ENCODE measurements at places on chromosomes 2 and 18.

DNA sequence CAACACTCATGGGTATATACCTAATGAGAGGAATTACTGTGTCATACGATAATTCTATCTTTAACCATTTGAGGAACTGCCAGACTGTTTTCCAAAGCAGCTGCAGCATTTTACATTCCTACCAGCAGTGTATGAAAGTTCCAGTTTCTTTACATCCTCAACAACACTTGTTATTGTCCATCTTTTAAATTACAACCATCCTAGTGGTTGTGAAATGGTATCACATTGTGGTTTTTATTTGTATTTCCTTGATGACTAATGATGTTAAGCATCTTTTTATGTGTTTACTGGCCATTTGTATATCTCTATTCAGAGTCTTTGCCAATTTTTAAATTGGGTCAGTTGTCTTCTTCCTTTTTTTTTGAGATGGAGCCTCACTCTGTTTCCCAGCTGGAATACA is 4.0 kb upstream of the CKAP2L start:
- DNase-seq, result no peak

- no peak for DNase-seq
These were observed 5.3 kb upstream of the REG1A start for GRCh38 chr2:79114797-79115494.

DNA sequence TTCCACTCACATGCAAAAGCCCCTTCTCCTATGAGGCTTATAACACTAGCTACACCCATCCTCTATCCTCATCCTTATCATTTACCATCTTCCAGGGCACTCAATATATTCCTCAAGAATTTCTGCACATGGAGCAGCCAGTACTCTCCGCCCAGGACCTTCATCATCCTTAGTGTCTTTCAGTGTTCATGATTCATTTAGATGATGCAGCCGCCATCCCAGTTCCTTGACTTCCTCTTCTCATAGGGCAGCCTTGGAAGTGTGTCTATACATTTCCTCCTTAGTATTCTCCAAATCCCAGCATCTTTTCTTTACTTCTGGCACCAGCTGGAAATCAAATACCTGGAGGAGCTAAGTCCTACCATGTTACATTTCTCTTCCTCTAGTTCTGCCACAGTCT is 3.0 kb upstream of the ITSN2 start:
- DNase-seq, result no peak

GRCh38 chr18:57585421-57585820 is 1.1 kb downstream of the FECH start:
- DNase-seq, result no peak

DNA sequence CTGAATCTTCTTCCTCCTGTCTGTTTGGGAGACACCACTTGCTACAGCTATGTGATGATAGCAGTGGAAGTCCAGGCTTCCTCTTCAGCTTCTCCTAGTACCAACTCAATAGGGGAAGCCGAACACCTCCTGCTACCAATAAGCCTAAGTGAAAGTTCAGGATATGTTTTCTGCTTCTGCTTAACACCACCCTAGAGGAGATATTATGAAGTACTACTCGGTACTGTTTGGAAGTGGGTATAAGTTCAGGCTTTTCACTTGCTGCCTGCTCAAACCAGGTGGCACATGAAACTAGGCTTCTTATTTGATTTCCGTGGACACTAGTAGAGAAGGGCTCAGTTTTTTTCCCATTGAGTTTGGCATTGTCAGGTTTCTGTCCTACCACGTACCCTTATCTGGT is 99.8 kb downstream of the PTPN4 start:
- no peak for DNase-seq

DNA sequence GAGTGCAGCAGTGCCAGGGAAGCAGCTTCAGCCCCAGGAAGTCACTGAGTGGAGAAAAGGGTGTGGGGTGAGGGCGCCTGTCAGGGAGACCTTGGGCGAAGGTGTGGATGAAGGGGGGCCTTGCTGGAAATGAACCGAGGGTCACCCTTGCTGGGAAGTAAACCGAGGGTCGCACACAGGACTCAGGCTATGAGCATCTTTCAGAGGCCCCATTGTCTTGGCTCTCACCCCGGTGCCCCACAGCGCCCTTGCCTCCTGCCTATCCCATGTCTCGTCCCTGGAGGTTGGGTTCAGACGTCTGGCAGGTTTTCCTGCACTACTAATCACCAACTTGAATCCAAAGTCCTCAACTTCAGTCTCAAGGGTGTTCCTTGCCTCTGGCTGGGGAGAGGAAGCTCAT is 122.8 kb upstream of the PXDN start:
- no peak for DNase-seq

DNA sequence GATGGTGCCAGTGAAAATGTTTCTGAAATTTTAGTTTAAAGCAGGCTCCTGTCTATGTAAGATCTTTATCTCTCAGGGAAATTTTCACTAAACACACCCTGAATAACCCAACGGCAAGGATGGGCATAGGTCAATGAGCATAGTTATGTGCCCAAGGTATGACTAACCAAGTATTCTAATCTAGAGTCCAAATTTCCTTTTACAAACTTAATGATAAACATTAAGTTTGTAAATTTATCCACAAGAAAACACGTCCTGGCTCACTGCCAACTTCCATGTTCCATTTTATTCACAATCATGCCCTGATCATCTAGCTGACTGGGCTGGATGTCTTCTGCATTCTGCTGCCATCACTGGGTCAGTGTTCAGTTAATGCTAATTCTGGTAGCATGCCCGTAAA is 151.2 kb downstream of the SRBD1 start:
- DNase-seq, result no peak

GRCh38 chr2:115327061-115327460 is 884.6 kb downstream of the DPP10 start:
- DNase-seq, result no peak

- DNase-seq, result no peak
These were observed 2.1 kb upstream of the ZBTB14 start for GRCh38 chr18:5297597-5297996.

DNA sequence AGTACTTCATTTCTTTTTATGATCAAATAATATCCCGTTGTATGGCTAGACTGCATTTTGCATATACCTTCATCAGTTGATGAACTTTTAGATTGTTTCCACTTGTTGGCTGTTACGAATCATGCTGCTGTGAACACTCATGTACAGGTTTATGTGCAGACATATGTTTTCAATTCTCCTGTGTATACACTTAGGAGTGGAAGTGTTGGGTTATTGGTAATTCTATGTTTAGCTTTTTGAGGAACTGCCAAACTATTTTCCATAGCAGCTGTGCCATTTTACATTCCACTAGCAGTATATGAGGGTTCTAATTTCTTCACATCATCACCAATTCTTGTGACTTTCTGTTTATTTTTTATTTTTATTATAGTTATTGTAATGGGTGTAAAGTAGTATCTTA is 32.1 kb upstream of the LCLAT1 start:
- DNase-seq, result no peak

GRCh38 chr2:201978986-201979385 is 54.7 kb upstream of the FZD7 start:
- no peak for DNase-seq

GRCh38 chr2:241228081-241228859 is 39.8 kb downstream of the ANO7 start:
- DNase-seq, result no peak

- no peak for DNase-seq
These were observed 89.5 kb upstream of the ODC1 start for GRCh38 chr2:10537522-10538199.

- no peak for DNase-seq
These were observed 192.4 kb upstream of the ERBB4 start for GRCh38 chr2:212730994-212731393.

DNA sequence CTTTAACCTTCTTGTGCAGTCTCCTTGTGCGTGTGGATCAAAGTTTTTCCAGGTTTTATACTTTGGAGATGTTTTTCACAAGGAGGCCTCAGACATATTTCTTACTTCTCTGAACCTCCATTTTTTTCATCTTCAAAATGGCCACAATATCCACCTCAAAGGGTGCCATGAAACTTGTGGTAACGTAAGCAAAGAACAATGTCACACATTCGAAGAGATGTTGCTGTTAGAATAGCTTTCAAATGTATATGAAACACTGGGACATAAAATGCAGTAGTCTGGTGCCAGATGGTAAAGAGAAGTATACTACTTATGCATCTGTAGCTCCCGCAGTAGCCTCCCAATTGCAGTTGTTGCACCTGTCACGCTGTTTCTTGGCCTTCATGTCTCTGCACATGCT is 2.6 kb upstream of the KRCC1 start:
- DNase-seq, result no peak

GRCh38 chr2:144248350-144249034 is 271.4 kb downstream of the ZEB2 start:
- DNase-seq, result no peak

DNA sequence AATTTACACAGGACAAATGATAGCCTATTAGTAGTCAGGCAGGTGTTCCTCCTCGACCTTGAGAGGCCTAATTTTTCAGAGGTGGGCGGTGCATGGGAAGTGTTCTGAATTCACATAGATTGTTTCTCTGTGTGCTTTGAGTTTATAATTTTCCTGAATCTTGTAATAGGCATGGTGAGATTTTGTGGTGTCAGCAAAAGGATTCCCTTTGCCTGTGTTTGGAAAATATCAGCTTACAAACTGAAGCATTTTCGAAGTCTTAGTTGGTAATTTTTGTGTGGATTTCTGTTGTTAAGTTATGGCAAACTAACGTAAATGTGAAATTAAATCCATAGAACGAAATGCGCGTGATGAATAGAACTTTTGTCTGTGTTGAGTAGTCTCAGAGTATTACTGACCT is 194.0 kb upstream of the RBMS1 start:
- DNase-seq, result no peak

- DNase-seq, result no peak
These were observed 89.2 kb downstream of the DOCK10 start for GRCh38 chr2:224952936-224953657.

DNA sequence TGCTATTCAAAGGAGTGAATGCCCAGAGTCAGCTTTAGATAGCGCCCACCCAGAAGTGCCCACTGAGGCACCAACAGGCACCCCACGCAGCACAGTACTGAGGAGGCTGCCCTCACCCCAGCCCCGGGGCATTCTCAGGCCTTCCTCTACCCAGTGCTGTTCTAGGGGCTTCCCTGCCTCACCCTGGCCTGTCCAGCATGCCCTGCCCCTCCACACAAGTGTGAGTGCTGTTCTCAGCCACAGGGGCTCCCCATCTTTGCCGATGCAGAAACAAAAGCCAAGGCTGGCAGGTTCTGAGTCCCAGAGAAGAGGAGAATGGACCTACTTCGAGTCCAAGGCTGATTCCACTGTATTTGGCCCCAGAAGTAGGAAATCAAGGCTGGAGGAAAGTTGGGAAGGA is 15.8 kb downstream of the BIN1 start:
- DNase-seq, result no peak

DNA sequence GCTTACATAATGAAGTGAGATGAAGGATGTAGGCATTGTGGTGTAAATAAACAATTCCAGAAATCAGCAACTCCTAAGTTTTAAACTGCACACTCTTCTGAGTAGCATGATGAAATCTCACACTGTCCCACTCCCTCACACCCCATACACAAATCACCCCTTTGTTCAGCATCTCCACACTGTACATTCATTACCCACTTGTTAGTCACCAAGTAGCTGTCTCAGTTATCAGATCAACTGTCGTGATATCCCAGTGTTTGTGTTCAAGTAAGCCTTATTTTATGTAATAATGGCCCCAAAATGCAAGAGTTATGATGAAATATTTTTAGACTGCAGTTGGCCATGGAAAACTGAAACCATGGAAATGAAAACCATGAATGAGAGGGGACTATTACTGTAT is 135.7 kb downstream of the GRB14 start:
- DNase-seq, result no peak

DNA sequence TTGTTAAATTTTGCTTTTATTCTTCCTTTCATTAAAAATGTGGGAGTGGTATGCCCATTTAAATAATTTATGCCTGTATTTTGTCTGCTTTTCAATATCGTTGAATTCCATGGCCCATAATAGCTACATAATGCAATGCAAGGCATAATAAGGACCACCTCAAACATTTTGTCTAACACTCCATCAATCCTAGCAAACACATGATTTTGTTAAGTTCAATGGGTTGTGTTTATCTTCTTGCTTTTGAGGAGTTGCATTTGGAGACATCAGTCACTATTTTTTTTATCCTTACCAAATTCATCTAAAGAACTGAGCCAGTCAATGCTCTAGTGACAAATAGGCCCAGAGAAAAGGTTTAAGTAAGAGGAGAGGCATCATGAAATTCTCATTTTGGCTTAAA is 145.5 kb downstream of the ZNF385B start:
- DNase-seq, result no peak

DNA sequence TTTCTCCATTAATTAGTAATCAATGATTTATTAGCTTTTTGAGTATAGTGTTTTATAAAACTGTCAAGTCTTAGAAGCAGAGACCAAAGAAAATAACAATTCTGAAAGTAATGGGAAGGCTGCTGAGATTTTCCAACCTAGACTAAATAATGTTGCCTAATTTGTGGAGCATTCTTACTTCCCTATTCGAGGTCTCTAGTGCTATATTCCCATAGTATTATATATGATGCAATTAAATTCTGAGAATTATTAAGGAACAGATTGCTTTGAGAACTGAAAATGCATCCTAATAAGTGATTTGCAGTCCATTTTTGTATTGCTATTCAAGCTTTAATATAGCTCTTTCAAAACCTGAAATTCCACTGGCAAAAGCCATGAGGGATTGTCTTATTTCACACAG is 27.7 kb upstream of the DOCK10 start:
- no peak for DNase-seq

- no peak for DNase-seq
These were observed 17.4 kb downstream of the STK25 start for GRCh38 chr2:241490825-241491506.

- DNase-seq, result no peak
These were observed 35.3 kb downstream of the CYP26B1 start for GRCh38 chr2:72112401-72112800.

DNA sequence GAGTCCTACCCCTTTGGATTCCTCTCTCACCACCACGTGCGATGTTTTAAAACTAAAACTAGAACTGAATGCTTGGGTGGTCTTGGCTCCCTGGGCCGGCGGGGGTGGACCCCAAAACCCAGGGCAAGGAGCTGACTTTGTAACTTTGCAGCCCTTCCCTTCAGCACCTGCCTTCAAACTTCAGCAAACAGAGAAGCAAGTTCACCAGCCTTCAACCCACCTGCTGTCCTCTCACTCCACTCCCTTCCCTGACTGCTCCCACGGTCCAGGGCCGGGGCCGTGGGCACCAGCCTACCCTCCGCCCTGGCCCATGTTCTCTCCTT is 54.5 kb downstream of the COL6A3 start:
- DNase-seq, result no peak

- DNase-seq, result no peak
These were observed 15.4 kb upstream of the FOSL2 start for GRCh38 chr2:28377195-28377816.

DNA sequence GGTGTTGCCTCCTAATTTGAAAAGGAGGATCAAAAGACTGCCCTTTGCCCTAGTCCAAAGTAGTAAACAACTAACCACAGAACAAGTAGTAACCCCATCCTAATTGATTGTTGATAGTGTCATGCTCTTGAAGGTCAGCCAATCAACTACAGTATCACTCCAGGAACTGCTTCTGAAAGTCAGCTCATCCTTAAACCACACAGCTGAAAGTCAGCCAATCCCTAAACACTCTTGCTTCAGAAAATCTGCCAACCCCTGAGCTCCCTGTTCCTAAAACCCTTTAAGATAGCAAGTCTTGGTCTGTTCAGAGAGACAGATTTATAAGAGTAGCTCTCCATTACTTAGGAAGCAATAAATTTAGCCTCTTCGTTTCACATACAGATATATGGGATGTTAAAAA is 51.6 kb upstream of the CPO start:
- no peak for DNase-seq

GRCh38 chr18:45157576-45157975 is 457.7 kb upstream of the SLC14A2 start:
- no peak for DNase-seq

Data from activated CD4-positive, CD25-positive, alpha-beta regulatory T cell treated with anti-CD3 and anti-CD28 coated beads, Interleukin-2, amount 50 U/mL, for 16 hours (primary cell).